ENCODE measurements at places on chromosomes 1 and 21.
A peak's percentile ranks its signal among the peaks of the same experiment; 100 is the strongest.

DNA sequence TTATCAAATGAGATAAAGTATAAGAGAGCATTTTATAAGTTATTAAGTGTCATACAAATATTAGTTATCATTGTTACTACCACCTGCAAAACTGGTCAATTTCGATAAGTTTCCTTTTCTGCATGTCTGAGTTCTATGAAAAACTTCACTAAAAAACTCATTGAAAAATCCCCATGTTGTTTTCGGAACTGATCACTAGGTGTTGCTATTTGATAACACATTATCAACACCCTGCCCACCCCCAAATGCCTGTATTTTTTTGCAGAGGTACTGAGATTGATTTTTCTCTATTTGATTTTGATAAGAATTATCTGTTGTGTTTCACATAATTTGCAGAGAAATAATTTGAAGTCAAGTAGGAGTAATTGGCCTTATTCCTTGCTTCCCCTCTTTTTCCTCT is 22.1 kb upstream of the DISP1 start:
- no peak for DNase-seq

DNA sequence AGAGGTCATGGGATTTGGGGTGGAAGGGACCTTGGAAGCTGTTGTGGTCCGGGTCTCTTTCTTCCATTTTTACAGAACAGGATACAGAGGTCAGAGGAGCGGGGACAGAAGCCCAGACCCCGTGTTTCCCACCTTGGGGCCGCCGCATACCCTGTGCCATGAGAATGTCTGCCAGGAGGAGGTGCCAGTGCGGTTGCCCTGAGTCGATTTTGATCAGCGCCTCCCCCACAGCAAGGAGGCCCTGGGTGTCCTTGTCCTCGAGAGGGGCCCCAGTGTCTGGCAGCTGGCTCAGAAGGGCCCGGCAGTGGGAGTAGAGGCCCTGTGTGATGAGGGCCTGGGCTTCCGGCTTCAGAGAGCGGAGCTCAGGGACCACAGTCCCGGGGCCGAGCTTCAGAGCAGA is 12.3 kb upstream of the MMEL1 start:
- no peak for DNase-seq

- no peak for DNase-seq
Measured at GRCh38 chr1:26138974-26139558, 19.8 kb upstream of the FAM110D start.

GRCh38 chr21:37763298-37763697 is 153.0 kb downstream of the KCNJ6 start:
- DNase-seq: no peak

- DNase-seq: peak; percentile 53
Measured at GRCh38 chr1:94926915-94927404, at the start of gene CNN3. CNN3 (minus strand) TSS chr1:94927110; CDS start chr1:94926894, 216 bp downstream.

GRCh38 chr1:38915352-38915948 is 26.2 kb downstream of the RHBDL2 start:
- DNase-seq: no peak

DNA sequence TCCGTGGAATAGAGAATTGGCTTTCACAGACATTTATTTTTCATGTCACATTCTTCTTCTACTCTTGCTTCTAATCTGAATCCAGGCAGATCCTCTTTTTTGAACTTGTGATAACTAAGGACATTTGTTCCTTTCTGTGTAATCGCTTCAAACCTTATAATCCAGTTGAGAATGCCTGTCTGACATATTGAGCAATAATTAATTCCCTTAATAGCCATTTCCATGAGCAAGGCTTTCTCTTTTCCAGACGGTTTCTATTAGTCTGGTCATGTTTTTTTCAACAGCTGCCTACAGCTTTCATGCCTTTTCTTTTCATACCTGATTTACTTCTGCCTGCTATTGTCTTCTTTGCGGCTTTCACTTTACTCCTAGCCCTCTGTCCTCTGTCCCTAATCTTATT is 163.4 kb downstream of the CYYR1 start:
- DNase-seq: no peak

DNA sequence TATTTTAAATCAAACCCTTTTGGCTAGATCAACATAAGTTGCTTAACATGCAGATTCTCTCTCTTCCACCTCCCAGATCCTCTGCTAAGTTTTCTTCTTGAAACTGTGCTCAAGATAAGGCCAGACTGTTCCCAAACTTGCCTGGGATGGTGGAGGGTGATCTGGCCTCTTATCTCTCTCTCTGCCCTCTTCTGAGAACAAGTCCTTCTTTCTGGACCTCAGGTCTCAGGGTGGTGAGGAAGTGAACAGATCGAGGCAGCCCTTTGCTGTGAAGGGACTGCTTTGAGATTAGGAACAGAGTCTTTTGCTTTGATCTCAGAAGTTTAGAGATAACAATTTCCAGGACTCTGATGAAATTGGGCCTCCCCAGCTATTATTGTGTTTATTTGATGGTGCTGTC is 70.7 kb downstream of the HUNK start:
- DNase-seq: no peak

DNA sequence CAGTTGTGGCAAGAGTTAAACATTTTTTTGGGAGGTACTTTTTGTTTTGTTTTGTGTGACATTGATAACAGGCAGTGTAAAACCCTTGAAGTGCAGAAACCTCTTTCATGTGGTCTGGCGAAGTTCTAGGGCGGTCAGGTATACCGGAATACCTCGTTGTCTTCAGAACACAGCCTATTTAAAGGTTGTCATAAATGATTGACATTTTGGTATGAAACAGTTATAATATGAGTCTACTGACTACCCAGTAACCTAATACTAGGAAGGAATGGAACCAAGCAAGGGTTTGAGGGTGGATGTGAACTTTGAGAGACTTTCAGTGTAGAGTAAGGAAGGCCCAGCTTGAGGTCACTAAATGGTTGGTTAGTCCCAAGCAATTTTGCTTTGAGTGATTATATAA is 40.5 kb downstream of the PATJ start:
- DNase-seq: no peak

DNA sequence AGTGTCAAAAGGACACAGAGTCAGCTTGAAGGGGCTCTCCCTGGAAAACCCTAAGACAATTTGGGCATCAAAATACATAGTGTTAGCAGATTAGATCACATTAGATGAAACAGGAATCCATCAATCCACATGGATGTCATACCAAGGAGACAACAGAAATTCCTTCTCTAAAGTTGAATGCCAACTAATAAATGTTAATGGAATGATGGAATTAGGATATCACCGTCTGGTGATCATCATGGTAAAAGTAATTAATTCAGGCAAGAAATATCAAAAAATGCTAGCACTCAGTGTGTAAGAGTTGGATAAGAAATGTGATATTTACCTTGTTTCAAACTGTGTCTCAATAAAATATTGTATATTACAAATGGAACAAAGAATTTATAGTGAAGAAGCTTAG is 10.9 kb upstream of the SLC25A24 start:
- DNase-seq: no peak

DNA sequence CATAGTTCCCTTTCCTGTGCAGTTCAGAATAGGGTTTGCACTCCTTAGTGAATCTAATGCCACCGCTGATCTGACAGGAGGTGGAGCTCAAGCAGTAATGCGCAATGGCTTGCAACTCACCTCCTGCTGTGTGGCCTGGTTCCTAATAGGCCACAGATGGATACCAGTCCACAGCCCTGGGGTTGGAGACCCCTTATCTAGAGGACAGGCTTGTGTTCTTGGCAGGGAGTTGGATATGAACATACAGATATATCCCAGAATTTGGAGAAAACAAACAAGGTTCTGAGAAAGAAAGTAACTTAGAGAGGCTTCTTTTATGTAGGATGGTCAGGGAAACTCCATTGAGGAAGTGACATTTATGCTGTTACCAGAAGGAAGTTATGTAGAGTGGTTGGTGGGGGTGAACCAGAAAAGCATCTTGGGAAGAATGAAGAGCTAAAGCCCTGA is 5.1 kb upstream of the PTPRC start:
- no peak for DNase-seq

- no peak for DNase-seq
Measured at GRCh38 chr1:167926486-167926997, 9.9 kb upstream of the DCAF6 start.

- no peak for DNase-seq
Measured at GRCh38 chr21:15775291-15775690, 45.5 kb downstream of the USP25 start.

- no peak for DNase-seq
Measured at GRCh38 chr1:42815941-42816584, 859 bp upstream of the ERMAP start.

DNA sequence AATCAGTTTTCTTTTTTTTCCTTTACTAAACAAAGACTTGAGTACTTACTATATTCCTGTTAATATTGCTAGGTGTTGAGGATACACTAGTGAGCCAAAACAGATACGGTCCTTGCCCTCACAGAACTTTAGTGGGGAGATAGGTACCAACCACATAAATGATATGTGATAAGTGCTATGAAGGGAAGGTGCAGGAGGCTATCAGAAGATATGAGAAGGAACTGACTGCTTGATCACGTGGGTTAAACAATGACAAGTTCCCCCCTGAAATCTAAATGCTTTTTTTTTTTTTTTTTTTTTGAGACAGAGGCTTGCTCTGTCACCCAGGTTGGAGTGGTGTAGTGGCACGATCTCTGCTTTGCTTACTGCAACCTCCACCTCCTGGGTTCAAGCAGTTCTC is 25.0 kb downstream of the RBM15 start:
- DNase-seq: no peak

DNA sequence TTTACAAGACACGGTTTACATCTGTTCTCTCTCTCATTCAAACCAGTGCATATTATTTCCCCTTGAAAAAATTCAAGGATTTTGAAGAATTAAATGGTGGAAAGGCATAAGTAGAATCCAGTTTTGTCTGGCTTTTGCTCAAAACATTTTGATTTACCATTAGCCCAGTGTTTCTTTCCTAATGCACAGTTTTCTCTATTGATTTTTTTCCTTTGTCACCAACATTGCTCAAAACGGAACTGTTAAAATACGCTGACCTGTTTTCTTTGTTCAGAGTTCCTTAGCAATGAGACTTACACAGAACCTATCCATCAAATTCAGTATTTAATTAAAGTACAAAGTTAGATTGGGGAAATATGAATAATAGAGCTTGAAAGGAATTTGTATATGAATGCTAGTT is 162.4 kb downstream of the S1PR1 start:
- no peak for DNase-seq

GRCh38 chr1:24972221-24972914 is 42.3 kb upstream of the RUNX3 start:
- no peak for DNase-seq

GRCh38 chr1:26336477-26337205 is 17.3 kb downstream of the CRYBG2 start:
- DNase-seq: peak; percentile 75

DNA sequence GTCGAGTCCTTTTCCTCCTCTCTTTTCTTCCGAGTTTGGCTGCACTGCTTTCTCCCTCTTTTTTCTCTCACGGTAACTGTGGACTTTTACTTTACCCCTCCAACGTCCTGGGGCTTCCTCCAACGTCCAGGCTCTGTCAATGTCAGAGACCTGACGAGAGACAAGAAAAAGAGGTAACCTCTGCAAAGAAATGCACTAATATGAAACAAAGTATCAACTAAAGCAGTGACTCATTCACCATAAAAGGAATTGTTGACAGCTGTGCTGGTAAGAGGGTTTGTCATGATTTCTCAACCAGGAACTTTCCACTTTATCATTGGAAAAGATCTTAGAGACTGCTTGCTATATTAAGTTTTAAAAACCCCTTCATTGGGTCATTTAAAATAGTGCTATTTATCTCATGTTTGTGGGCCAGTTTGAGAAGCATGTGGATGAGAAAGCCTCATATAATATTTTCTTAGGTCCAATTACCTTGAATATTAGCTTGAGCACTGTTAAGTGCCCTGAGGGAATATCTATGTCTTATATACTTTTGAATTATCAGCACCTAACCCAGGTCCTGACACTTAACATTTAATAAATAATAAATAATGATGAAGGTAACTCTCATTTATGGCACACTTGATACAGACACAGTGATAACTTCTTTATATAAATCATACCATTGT is at the start of gene GBP2:
Gene GBP2 (minus strand): TSS at position 202 of the 668 bp plus-strand sequence. CDS start 4,148 bp downstream, outside the sequence.
- no peak for DNase-seq

GRCh38 chr1:162663086-162663485 is 30.8 kb downstream of the DDR2 start:
- no peak for DNase-seq

- DNase-seq: no peak
Measured at GRCh38 chr1:236465959-236466303, 57.9 kb upstream of the LGALS8 start.

DNA sequence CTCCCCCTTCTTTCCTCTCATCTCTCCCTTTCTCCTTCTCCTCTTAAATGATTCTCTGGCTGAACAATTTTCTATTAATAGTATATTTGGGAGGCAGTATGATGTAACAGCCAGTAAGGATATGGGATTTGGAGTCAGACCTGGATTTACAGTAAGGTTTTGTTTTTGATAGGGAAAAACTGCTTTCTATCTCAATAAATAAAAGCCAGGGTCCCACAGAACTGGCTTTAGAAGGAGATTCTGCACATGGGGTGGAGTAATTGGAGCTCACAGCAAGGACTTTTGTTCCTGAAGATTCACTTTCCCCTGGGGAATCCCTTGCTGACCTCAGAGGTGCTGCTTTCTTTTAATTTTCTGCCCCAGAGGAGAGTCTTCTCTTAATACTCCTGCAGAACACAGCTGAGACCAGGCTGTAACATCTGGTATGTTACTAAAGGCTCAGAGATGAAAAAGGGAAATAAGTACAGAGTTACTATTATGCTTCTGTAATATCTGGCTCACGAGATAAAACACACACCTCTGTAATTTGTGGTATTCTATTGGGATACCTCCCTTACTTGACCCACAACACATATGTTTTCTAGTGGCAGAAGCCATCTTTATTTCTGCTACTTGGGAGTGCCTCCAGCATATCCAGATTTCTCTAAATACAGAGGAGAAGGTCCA is 13.4 kb downstream of the EPB41 start:
- no peak for DNase-seq

DNA sequence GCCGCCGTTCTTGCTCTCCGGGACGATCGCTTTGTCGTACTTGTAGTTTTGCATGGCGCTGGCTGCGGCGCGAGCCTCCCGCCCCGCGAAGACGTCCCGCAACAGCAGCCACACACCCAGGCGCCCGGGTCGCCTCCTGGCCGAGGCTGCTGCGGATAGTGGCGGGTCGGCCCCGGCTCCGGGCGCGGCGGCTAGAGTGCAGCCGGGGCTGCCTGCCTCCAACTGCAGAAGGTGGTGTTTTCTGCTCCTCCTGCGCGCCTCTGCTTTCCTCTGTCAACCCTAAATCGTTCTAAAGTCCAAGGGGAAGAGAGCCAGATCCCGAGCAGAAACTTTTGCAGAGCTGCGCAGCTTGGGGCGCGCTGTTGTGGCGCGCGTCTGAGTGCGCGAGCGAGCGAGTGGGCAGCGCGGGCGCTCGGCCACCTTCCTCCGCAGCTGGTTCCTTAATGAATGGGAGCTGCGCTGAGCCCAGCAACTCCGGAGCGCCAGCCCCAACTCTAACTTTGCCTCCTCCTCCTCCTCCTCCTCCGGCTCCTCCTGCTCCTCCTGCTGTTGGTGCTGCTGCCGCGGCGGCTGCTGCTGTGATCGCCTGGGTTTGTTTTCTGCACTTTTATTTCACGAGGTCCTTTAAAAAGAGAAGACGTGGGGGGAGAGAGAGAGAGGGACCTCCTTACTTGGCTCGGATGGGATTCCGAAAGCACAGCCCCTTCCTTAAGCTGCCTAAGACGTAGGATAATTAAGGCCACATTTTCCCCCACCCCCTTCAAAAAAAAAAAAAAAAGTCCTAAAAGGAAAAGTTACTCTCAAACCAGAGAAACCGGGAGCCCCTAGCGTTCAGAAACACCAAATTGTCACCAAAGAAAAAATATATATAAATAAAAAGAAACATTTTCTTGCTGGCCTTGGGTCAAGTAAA is at the start of gene PLPP3:
Gene PLPP3 (minus strand): TSS at position 601 of the 913 bp plus-strand sequence. CDS start 547 bp downstream, at position 54.
- DNase-seq: no peak

- DNase-seq: no peak
Measured at GRCh38 chr1:64692911-64693310, 52.0 kb upstream of the RAVER2 start.
